ENCODE measurements at places on chromosomes 13 and 19. TPM values are rescaled to one million over a fixed set of nuclear protein-coding genes. Genes with fewer than 3 reads are reported as not detected.

PDX1 gene
- total RNA-seq: not detected

VSTM1 gene
- total RNA-seq: not detected

IGFL3 gene
- not detected for total RNA-seq

TRAPPC6A gene
- total RNA-seq: 19.8 TPM

ZNF813 gene
- 8.6 TPM for total RNA-seq

LHB gene
- total RNA-seq: not detected

SERPINE3 gene
- total RNA-seq: not detected

PCP2 gene
- total RNA-seq: 1.4 TPM

LPAR6 gene
- total RNA-seq: 3.2 TPM

CEBPA gene
- total RNA-seq: 0.26 TPM

APOE gene
- total RNA-seq: 0.46 TPM

CCDC8 gene
- total RNA-seq: 0.08 TPM

TMIGD2 gene
- total RNA-seq: 12.6 TPM

CEACAM8 gene
- not detected for total RNA-seq

DIAPH3 gene
- 21.0 TPM for total RNA-seq

U2AF1L4 gene
- 42.3 TPM for total RNA-seq

CCL25 gene
- 0.30 TPM for total RNA-seq

PLPPR3 gene
- total RNA-seq: not detected

CNFN gene
- not detected for total RNA-seq

WASF3 gene
- total RNA-seq: 0.22 TPM

ZNF761 gene
- total RNA-seq: 10.9 TPM

CGB2 gene
- not detected for total RNA-seq

ZNF560 gene
- total RNA-seq: 0.60 TPM

KIR2DL1 gene
- not detected for total RNA-seq

ZNF541 gene
- 0.22 TPM for total RNA-seq

CEP89 gene
- total RNA-seq: 13.6 TPM

CEACAM3 gene
- total RNA-seq: not detected

ACP7 gene
- not detected for total RNA-seq

KLK7 gene
- not detected for total RNA-seq

GMIP gene
- 53.3 TPM for total RNA-seq

SPIB gene
- total RNA-seq: 1.6 TPM

C5AR2 gene
- not detected for total RNA-seq

RDH8 gene
- not detected for total RNA-seq

ZNF99 gene
- total RNA-seq: not detected

ZNF793 gene
- total RNA-seq: 3.9 TPM

Measured in activated naive CD8-positive, alpha-beta T cell treated with anti-CD3 and anti-CD28 coated beads for 36 hours (primary cell).